ENCODE measurements at places on chromosomes 2 and 18.

DNA sequence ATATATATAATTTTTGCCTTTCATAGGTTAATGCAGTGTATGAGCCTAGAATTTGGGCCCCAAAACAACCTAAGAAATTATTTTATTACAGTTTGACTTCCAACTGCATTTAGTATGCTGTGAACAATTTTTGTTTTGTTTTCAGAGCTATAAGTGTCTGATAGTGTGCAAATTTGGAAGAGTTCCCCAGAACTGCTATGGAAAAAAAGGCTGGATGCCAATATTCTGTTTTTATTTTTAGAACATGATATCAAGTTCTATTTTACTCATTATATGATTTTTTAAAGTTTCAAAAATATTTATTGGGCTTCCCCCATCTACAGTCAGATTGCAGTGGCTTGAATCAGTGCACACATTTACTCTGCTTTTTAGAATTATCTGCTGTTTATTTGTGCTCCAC lies 42.6 kb downstream of the MRPS9 start:
- H3K27ac ChIP-seq, result no peak overlapping the region
- H3K27me3 ChIP-seq, result no peaks in the 10 kb centered on the region
- H3K4me3 ChIP-seq, result no peak overlapping the region
- H3K4me1 ChIP-seq, result no peaks in the 10 kb centered on the region
- no peak for DNase-seq
- H3K36me3 ChIP-seq, result no peaks in the 10 kb centered on the region

- no peaks in the 10 kb centered on the region for H3K36me3 ChIP-seq
- DNase-seq, result no peak
- no peak overlapping the region for H3K27ac ChIP-seq
- H3K27me3 ChIP-seq, result no peaks in the 10 kb centered on the region
- no peak overlapping the region for H3K4me3 ChIP-seq
- no peaks in the 10 kb centered on the region for H3K4me1 ChIP-seq
Measured at GRCh38 chr2:3503483-3503882, 15.8 kb downstream of the ADI1 start.

DNA sequence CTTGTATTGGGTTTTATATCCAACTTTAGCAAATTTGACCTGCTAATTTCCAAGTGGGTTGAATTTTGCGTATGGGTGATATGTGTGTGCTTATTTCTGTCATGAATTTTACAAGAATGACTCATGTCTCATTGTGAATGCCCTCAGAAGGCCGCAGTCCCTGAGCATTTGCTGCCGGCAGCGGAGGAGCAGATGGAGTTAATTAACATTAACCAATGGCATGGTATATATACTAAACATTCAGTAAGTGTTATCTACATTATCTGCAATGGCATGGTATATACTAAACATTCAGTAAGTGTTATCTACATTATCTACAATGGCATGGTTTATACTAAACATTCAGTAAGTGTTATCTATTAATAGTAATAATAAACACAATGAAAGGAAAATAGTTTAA lies 90.1 kb downstream of the DOK6 start:
- H3K36me3 ChIP-seq, result no peaks in the 10 kb centered on the region
- H3K4me1 ChIP-seq, result no peaks in the 10 kb centered on the region
- H3K27ac ChIP-seq, result no peak overlapping the region
- no peak overlapping the region for H3K4me3 ChIP-seq
- no peak for DNase-seq
- no peaks in the 10 kb centered on the region for H3K27me3 ChIP-seq

DNA sequence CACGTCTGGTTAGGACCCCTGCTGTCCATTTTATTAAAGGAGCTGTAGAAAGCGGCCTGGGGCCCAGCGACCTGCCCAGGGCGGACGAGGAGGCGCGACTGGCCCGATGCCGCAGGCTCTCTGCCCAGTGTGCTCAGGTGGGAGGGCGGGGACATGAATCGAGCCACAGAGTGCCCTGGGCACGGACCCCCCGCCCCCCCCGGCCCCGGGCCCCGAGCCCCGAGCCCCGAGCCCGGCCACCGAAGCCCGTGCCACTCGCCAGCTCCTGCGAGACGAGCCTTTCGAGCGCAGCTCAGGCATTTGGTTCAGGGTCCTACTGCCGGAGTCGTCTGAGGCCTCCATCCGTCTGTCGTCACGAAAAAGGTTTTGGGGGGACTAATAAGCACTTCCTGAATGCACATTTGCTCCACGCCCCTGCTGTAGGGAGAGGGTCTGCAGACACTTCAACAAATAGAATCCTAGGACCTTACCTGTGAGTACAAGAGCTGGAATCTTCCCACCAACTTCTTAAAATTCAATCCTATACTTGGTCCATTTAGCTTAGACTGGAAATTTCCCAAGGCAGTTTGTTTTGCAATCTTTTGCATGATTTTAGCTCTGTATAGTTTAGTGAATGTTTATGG lies 602 bp upstream of the ADAM17 start:
- H3K27me3 ChIP-seq, result no peaks in the 10 kb centered on the region

GRCh38 chr2:12948961-12949353 lies 232.2 kb downstream of the TRIB2 start:
- no peaks in the 10 kb centered on the region for H3K36me3 ChIP-seq
- no peaks in the 10 kb centered on the region for H3K27me3 ChIP-seq
- no peaks in the 10 kb centered on the region for H3K4me1 ChIP-seq
- no peak overlapping the region for H3K27ac ChIP-seq
- no peak for DNase-seq

DNA sequence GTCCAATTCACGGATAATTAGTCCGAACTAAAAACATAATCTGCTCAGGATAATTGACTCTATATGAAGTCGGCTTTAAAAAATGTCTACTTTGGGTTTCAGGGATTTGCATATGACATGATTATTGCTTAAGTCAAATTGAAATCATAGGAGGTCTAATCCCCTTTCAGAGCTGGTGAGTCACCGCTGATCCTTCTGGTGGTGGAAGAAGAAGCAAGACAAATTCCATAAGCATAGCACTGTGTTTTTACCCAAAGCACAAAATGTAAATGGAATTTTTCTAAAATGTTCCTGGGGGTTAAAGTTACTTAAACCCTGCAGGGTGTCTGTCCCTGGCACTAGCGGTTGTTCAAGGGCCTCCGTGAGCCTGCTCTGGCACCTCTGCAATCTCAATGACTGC lies 460.2 kb downstream of the LRATD1 start:
- H3K4me1 ChIP-seq, result no peaks in the 10 kb centered on the region
- no peak overlapping the region for H3K27ac ChIP-seq
- no peak overlapping the region for H3K4me3 ChIP-seq
- H3K27me3 ChIP-seq, result no peaks in the 10 kb centered on the region
- DNase-seq, result no peak

- no peaks in the 10 kb centered on the region for H3K4me1 ChIP-seq
- DNase-seq, result no peak
- no peaks in the 10 kb centered on the region for H3K27me3 ChIP-seq
- no peak overlapping the region for H3K27ac ChIP-seq
- H3K4me3 ChIP-seq, result no peak overlapping the region
Measured at GRCh38 chr2:58156780-58157179, 84.3 kb downstream of the FANCL start.

GRCh38 chr2:62197011-62197924 lies 1.4 kb downstream of the B3GNT2 start:
- H3K27me3 ChIP-seq, result no peaks in the 10 kb centered on the region
- no peaks in the 10 kb centered on the region for H3K36me3 ChIP-seq
- H3K4me3 ChIP-seq, result peak overlapping the region; percentile 73
- H3K27ac ChIP-seq, result peak overlapping the region; percentile 97

DNA sequence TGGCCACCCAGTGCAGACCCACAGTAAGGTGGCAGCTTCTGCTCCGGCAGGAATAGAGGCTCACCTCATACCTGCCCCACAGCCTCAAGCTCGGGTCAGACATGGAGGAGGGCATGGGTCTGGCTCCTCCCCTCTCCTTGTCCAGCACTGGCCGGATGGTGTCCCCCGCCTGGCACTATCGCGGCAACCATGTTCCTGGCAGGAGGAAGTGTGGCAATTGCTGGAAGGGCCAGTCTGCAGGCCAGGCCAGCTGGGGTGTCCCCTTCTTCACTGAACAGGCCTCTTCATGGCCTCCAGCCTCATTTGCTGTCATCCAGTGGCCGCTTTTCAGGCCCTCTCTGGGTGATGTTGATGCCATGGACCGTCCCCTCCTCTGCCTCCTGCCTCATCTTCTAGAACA lies 41.4 kb upstream of the SMAD7 start:
- peak overlapping the region; percentile 21 for H3K27ac ChIP-seq
- no peak for DNase-seq
- H3K27me3 ChIP-seq, result no peaks in the 10 kb centered on the region
- H3K36me3 ChIP-seq, result no peaks in the 10 kb centered on the region
- no peak overlapping the region for H3K4me3 ChIP-seq

DNA sequence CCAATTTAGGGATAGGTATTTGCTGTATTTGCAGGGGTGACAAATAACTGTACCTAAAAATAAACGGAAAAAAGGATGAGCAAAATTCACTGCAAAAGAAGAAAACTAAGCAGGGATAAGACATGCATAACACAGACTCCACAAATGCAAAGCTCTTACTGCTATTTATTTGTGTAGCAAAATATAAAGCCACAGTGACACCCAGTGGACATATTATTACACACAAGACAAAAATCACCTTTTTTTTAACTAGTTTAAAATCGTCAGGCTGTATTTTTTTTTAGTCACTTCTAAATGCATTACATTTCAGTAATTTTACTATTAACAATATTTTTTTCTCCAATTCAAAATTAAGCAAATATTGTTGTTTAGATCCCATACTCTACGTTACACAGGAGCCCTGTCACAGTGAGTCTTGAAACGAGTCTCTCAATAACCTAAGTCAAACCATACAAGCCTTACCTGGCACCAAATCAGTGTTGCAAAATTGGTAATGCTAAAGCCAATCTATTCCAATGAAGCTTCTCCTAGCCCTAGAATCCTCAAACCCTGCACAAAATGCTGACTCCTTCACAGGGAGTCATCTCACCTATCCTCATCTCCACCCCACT lies 23.7 kb downstream of the METTL4 start:
- H3K27me3 ChIP-seq, result no peaks in the 10 kb centered on the region
- H3K27ac ChIP-seq, result no peak overlapping the region
- H3K36me3 ChIP-seq, result no peaks in the 10 kb centered on the region

GRCh38 chr2:201949181-201949926 lies 84.3 kb upstream of the FZD7 start:
- no peaks in the 10 kb centered on the region for H3K27me3 ChIP-seq
- no peaks in the 10 kb centered on the region for H3K36me3 ChIP-seq
- no peak overlapping the region for H3K27ac ChIP-seq
- no peaks in the 10 kb centered on the region for H3K4me1 ChIP-seq
- H3K4me3 ChIP-seq, result no peak overlapping the region

DNA sequence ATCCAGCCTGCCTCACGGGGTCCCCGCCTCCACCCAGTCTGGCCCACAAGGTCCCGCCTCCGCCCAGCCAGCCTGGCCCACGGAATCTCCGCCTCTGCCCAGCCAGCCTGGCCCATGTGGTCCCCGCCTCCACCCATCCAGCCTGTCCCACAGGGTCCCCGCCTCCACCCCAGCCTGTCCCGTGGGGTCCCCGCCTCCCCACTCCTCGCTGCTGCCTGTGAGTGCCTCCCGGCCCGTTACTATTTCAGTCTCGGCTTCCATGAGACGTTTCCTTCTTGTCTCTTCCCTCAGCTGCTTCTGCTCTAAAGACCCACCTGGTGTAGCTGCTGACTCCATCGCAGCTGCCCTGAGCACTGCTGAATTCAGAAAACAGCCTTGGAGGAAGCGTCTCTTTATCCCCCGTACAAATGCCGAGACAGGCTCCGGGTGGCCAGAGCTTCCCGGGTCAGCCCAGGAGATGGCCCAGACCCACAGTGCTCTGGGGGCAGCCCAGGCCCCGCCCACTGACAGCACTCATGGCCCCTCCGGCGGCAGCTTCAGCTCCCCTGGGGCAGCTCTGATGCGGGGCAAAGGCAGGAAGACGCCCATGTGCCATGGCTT lies 69.8 kb downstream of the NFATC1 start:
- no peak overlapping the region for H3K4me3 ChIP-seq
- H3K36me3 ChIP-seq, result no peaks in the 10 kb centered on the region
- DNase-seq, result no peak
- peaks cover 3% of the 10 kb centered on the region for H3K4me1 ChIP-seq

GRCh38 chr2:238722181-238722580 lies 125.7 kb upstream of the TWIST2 start:
- H3K4me1 ChIP-seq, result no peaks in the 10 kb centered on the region
- H3K27me3 ChIP-seq, result no peaks in the 10 kb centered on the region
- H3K36me3 ChIP-seq, result no peaks in the 10 kb centered on the region
- no peak overlapping the region for H3K27ac ChIP-seq
- DNase-seq, result no peak

DNA sequence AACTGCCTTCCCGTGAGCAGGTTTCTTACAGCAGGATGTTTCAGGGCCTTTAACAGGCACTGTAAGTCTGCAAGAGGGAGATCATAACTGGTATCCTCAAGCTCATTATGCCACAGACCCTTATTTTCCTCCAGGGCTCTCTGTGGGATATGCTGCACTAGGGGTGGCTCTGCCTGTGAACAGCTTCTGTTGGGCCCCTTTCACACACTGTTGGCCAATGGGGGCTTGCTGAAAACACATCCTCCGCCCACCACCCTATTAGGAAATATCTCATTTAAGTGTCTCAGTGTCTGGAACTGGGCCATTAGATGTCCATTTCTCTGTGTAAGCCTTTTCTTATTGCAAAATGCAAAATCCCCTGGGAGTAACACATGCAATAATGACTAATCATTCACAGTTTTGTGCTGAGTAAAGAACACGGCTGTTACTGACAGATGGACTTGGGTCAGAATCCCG lies 414.3 kb upstream of the HS6ST1 start:
- H3K27ac ChIP-seq, result peak overlapping the region; percentile 12
- H3K36me3 ChIP-seq, result no peaks in the 10 kb centered on the region
- no peak overlapping the region for H3K4me3 ChIP-seq
- no peak for DNase-seq
- H3K27me3 ChIP-seq, result no peaks in the 10 kb centered on the region

DNA sequence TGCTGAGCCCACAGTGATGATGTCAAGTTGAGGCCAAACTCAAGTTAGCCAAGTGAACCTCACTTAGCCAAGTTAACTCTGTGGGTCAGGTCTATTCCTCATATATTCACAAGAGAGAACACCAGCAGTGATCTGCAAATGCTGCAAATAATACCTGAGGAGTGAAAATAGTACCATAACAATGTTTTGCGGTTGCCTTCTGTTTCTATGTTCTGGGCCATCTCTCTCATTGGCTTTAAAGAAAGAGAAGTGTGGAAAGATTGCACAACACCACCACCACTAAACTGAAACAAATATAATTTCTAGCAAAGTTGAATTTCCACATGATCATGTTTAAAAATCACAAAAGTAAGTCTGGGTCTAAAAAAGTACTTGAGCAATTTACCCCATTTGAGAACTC lies 211.1 kb upstream of the GALNT5 start:
- H3K27me3 ChIP-seq, result no peaks in the 10 kb centered on the region
- DNase-seq, result no peak
- no peaks in the 10 kb centered on the region for H3K36me3 ChIP-seq
- H3K4me1 ChIP-seq, result no peaks in the 10 kb centered on the region
- no peak overlapping the region for H3K4me3 ChIP-seq
- no peak overlapping the region for H3K27ac ChIP-seq

- no peak overlapping the region for H3K4me3 ChIP-seq
- H3K27me3 ChIP-seq, result no peaks in the 10 kb centered on the region
- no peaks in the 10 kb centered on the region for H3K4me1 ChIP-seq
- H3K36me3 ChIP-seq, result no peaks in the 10 kb centered on the region
- no peak for DNase-seq
Measured at GRCh38 chr2:34627003-34627402, 1027.9 kb upstream of the FAM98A start.

GRCh38 chr2:105814291-105814940 lies 69.7 kb downstream of the NCK2 start:
- no peak overlapping the region for H3K27ac ChIP-seq
- no peak for DNase-seq
- no peaks in the 10 kb centered on the region for H3K27me3 ChIP-seq
- peaks cover 14% of the 10 kb centered on the region for H3K4me1 ChIP-seq

- no peak overlapping the region for H3K4me3 ChIP-seq
- DNase-seq, result no peak
- H3K36me3 ChIP-seq, result no peaks in the 10 kb centered on the region
- no peak overlapping the region for H3K27ac ChIP-seq
- no peaks in the 10 kb centered on the region for H3K4me1 ChIP-seq
Measured at GRCh38 chr2:141311430-141311829, 819.4 kb downstream of the LRP1B start.

Measured in breast epithelium (tissue), 4 donors.